Colonic mucosa (tissue), 4 donors: ENCODE measurements at places on chromosomes 6 and 20. TPM values are rescaled to one million over a fixed set of nuclear protein-coding genes. Genes with fewer than 3 reads are reported as not detected.

DNA sequence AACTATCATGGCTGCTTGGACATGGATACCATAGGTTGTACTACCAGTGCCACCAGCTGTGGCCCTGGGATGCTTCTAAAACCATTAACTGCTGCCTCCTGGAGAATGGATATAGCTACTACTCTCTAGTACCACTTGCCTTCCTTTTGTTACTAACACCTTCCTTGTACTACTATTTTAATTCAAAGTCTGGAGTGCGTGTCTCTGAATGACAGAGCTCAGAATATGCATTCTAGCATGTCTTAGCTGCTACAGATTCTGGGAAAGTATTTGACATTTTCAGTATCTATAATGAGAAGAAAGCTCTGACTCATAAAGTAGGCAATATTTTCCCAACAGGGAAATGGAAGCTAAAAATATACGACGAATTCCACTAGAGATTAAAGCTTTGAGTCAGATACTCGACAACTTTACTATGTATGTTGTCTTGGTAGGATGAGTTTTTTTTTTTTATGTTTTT is 112.3 kb downstream of the PFDN4 start:
- no peak for DNase-seq

NDUFAF4 gene
- 35.3 TPM for total RNA-seq

DNA sequence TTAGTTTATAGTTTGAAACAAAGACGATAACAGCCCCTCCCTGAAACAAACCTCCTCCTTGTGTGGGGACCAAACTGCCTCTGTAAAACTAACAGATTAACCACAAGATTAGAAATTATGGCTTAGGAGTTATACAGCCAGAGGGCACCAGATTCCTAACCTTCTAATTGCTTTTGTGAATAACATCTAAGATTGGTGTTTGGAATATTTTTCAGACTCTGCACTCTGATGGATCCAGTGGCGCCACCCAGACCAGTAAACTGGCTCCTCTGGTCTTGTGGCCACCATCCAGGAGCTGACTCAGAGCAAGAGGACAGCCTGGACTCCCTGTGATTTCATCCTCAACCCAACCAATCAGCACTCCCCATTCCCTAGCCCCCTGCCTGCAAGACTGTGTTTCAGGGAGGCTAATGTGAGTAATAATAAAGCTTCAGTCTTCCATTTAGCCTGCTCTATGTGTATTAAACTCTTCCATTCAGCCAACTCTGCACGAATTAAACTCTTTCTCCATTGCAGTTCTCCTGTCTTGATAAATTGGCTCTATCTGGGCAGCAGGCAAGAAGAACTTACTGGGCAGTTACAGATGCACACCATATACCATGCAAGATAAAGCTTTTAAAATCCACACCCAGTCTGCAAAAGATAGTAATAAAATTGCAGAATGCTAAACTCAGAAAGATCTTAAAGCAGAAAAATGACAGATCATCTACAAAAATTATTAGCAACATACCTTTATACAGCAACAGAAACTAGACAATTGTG is 58.5 kb upstream of the SLC22A16 start:
- peak; percentile 29 for DNase-seq

GRCh38 chr6:106128981-106129781 is 43.0 kb downstream of the PRDM1 start:
- DNase-seq = peak; percentile 48

DNA sequence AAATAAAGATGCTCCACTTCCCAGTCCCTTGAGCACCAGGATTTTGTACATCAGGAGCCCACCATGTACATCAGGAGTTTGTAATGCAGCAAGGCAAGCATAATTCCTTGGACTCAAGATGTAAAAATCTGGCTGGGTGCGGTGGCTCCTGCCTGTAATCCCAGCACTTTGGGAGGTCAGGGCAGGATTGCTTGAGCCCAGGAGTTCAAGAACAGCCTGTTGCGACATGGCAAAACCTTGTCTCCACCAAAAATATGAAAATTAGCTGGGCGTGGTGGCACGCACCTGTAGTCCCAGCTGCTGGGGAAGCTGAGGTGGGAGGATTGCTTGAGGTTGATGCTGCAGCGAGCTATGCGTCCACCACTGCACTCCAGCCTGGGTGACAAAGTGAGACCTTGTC is 16.1 kb upstream of the MAP1LC3A start:
- no peak for DNase-seq

GRCh38 chr20:58213121-58213520 is 15.3 kb downstream of the ANKRD60 start:
- no peak for DNase-seq

DNA sequence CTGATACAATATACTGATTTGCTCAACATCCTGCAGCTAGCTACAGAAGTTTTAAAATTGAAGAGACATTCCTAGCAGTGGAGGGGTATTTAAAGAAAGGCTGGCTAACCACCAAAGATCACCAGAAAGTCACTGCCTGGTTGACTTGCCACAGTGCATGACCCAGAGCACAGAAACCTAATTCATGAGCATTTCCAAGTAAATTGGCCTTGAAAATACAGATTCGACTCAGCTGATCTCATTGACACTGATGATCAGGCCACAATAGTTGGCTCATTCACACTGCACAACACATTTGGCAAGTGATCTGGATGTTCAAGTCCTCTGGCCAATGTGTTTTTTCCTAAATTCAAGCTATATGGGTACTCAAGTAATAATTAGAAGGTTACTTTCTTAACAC is 13.3 kb upstream of the TDRD6 start:
- DNase-seq = no peak

DNA sequence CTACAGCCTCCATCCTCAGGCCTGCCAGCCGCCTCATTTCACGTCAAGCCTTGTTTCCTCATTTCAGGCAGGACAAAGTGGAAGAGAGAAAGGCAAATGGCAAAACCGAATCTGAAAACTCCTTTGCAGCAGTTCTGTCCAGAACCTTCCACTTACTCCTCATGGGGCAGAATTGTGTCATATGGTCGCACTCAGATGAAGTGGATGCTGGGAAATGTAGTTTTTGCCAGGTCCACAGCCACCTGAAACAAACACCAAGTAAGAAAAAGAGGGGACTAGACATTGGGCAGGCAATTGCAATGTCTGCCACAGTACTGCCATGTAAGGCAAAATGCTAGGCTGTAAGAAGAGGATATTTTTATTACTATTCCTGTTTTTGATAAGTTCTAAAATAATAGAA is 44.9 kb downstream of the ISM1 start:
- DNase-seq = no peak

NUP153 gene
- total RNA-seq = 29.8 TPM

ACTL10 gene
- total RNA-seq = 8.0 TPM

GRCh38 chr20:54076259-54076658 is 5.9 kb upstream of the BCAS1 start:
- no peak for DNase-seq

DHX16 gene
- total RNA-seq = 25.9 TPM

GRCh38 chr6:31782126-31782855 is 5.2 kb upstream of the VWA7 start:
- DNase-seq = no peak

GRCh38 chr20:15682690-15683089 is 890.6 kb downstream of the KIF16B start:
- DNase-seq = no peak

ADGRF5 gene
- 1.8 TPM for total RNA-seq

RIPPLY2 gene
- total RNA-seq = not detected

GRCh38 chr20:375265-375889 is 5.2 kb upstream of the TRIB3 start:
- DNase-seq = no peak

GRCh38 chr6:107026965-107027364 is 1.0 kb upstream of the MTRES1 start:
- no peak for DNase-seq

DNA sequence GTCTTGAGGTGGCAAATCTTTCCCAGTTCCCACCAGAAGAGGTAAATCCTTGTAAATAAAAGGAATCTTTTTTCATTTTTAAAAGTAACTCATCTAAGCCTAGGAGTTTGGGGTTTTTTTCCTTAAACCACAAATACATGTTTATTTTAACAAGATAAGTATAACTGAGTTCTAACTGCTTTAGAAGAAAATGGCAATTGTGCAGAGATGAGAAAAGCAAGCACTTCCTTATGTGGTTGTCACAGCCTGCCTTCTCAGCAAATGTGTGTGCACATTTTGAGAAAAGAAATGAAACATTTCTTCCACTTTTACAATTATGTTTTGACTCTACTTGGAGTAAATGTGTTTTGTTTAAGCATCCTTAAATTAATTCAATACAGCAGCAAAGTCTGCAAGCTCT is 17.7 kb downstream of the HCK start:
- DNase-seq = no peak

ULBP2 gene
- total RNA-seq = 0.47 TPM

DNA sequence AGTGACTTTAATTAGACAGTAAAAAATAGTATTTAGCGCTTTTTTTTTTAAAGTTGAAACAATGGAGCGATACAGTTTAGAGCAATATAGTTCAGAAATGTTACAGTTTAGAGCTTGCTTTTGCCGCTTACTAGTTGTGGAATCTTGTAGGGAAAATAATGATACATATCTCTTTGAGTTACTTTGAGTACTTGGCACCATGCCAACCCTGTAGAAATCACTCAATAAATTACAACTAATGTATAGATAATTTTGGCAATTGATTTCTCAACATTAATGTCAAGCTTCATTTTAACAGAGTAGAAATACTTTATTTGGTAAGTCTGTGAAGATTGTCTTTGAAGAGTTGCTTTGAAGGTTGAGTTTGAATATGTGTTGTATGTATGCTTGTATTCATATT is 27.4 kb downstream of the CDC40 start:
- DNase-seq = no peak

DNA sequence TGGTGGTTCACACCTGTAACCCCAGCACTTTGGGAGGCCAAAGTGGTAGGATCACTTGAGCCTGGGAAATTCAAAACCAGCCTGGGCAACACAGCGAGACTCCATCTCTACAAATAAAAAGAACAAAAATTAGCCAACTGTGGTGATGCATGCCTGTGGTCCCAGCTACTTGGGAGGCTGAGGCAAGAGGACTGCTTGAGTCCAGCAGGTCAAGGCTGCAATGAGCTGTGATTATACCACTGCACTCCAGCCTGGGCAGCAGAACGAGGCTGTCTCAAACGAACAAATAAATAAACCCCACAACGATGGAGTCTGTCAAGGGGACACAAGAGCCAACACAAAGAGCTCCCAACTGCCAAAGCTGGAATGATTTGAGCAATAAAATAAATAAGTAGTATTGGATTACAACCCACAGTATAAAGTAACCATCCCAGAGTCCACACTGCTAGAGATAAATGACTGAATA is 13.5 kb downstream of the ZMYND8 start:
- DNase-seq = no peak

DNA sequence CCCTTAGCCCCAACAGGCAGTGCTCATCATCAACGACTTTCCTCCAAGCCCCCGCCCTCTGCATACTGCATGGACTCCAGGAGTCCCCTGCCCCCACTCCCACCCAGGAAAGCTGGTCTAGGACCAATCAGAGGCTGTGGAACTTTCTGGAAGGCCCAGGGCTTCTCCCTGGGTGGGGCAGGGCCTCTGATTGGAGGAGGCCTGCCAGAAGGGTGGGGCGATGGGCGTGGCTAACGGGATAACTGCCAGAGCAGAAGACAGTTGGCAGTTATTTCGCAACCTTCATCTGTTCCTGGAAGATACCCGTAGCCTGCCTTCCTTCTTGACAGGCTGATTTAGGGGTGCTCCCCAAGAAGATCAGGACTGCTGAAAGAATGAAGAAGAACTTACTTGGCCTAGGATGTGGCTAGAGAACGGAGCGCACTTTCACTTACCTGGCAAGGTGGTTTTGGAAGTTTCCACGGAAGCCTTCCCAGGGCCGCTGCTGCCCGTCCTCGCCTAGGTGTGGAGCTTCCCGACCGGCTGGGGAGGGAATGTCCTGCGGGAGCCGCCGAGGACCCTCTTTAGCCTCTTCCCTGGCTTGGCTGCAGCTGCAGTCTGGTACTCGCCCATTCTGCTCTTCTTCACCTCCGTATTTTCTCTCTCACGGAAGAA is 209.0 kb downstream of the LRFN2 start:
- no peak for DNase-seq

DNA sequence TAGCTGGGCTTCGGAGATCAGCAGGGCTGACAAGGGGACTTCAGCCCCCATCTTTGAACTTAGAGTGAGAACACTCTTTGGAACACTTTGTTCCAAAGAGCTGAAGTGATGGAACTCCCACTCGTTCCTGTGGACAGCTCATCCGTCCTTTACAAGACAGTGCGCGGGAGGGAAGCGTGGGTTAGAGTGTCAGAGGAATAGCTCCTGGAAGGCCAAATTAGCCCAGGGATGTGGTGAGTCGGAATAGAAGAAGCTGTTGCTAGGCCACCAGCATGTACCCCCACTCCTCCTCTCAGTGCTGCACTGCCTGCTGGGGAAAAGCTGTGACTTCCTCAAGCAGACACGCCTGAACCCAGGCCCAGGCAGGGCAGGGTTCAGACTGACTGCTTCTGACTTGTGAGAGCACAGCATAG is 1.7 kb downstream of the SDCBP2 start:
- peak; percentile 61 for DNase-seq

DNA sequence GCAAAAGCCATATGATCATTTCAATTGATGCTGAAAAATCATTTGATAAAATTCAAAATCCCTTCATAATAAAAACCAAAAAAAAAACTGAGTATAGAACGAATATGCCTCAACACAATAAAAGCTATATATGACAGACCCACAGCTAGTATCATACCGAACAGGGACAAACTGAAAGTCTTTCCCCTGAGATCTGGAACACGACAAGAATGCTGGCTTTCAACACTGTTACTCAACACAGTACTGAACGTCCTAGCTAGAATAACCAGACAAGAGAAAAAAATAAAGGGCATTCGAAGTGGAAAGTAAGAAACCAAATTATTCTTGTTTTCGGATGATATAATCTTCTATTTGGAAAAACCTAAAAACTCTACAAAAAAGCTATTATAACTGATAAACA is 559.9 kb downstream of the EPM2A start:
- DNase-seq = no peak

- no peak for DNase-seq
Measured at GRCh38 chr6:49097116-49097515, 365.9 kb downstream of the MMUT start.

PPDPF gene
- total RNA-seq = 561 TPM

WFDC13 gene
- not detected for total RNA-seq

GPR63 gene
- total RNA-seq = 1.9 TPM

PTPRT gene
- 0.12 TPM for total RNA-seq

STX11 gene
- 3.8 TPM for total RNA-seq

- no peak for DNase-seq
Measured at GRCh38 chr20:42111349-42111748, 493.2 kb upstream of the CHD6 start.

SLC32A1 gene
- not detected for total RNA-seq
